GM12891 (cell line): ENCODE measurements at places on chromosomes 2 and 18.

DNA sequence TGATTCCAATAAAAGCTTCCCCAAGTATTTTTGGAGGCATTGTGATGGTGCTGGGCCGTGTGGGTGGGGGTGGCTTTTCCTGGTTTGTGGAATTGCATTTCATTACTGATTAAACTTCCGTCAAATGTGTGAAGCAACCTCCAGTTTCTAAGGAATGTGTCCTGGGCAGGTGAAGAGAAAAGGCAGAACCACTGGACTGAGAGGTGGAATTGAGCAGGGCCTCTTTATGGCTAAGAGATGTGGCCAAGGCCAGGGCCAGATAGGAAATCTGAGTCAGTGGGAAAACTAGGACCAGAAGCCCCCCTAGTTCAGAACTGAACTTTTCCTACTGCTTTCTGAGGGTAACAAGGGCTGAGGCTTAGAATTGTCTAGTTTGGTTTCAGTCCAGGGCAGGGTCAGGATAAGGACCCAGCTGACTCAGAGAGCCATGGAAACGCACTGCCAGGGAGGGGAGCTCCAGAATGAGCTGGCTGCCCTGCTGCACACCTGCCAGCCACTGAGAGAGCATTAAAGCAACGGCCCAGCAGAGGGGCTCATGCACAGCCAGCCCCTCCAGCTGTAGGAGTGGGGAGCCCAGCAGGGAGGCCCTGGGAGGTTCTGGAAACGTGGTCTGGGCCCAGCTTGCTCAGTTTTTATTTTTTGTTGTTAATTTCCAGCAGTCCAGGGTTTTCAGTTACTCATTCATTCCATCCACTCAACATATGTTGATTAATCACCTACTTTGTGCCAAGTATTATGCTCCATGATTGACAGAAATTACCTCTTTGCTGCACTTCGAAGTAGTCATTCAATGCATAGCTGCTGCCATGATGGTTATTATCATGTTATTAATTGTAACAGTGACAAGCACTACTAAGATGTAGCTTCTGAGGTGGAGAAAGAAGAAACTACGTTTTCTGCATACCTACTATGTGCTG, 156.1 kb downstream of the MSH2 start:
- no peak for DNase-seq

DNA sequence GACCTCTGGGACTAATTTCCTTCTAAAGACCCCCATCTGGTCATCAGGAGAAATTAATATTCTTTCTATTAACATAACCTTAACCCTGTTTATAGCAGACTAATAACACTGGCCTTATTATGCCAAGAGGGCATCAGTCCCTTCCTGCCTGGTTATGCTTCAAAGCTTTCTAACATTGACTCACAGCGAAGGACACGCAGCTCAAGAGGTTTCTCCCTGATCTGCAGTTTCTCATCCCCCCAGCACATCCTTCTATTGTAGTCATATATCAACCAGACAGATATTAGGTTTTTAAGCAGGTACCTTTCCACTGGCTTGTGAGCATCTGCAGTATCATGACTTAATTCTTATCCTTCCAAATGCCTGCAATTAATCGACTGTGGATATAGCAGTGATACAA, 100.0 kb upstream of the CXCR4 start:
- DNase-seq = no peak

DNA sequence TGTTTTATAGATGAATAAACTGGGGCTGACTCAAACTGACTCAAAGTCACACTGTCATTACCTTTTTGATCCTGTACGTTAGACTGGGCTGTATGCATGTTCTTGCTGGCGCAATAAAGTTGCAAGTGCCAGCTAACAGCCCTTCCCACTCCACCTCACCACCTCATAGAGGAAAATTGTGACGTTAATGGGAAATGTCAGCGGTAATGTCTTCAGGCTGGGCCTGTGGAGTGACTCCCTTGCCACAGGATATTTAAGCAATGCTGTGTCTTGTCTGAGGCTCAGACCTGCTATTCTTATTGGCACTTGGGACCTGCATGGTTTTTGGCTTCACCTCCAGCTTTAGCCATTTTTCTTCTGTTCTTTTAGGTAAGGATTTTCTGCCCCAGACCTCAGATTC, 25.2 kb upstream of the CASP10 start:
- DNase-seq = no peak

DNA sequence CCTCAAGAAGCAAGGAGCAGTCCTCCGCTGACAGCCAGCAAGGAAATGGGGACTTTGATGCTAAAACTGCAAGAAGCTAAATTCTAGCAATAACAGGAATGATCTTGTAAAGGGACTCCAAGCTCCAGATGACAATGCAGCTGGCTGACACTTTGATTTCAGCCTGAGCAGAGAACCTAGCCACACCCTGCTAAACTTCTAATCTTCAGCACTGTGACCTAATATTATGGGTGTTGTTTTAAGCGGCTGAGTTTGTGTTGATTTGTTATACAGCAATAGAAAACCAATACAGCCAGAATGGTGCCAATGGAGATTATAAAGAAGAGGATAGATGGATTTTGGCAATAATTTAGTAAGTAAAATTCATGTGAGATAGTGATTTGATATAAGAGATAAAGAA, 196.7 kb upstream of the SPHKAP start:
- DNase-seq = no peak

DNA sequence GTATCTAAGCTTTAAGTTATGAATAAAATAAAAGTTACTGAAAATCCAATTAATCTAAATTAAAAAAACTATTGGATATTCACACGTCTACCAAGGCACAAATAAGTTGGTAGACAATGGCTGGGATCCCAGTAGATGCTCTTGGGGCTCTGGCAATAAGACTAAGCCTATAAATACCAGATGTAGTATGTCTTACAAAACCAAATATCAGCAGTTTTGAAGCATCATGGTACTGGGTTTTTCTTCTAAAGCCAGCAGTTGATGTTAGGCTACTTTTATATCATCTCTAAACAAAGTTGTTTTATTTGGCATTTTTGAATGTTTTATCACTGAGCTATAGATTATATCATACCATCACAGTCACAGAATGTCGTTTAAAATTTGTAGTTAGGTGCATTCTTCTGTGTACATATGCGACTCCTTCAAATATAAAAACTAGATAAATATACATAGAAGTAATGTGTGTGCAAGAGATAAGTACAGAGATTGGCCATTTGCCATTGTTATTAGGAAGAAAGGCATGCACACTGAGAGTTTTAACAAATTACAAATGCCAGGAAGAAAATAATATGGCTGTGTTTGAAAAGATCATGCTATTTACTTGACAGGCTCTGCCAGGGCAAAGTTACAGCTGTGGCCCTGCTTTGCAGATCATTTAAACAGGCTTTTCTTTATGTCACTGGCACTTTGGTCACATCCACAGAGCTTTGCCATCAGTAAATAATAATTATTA, 21.6 kb upstream of the TMEM17 start:
- no peak for DNase-seq

- no peak for DNase-seq
These were observed 365.2 kb downstream of the ZNF521 start for GRCh38 chr18:24986666-24987302.

DNA sequence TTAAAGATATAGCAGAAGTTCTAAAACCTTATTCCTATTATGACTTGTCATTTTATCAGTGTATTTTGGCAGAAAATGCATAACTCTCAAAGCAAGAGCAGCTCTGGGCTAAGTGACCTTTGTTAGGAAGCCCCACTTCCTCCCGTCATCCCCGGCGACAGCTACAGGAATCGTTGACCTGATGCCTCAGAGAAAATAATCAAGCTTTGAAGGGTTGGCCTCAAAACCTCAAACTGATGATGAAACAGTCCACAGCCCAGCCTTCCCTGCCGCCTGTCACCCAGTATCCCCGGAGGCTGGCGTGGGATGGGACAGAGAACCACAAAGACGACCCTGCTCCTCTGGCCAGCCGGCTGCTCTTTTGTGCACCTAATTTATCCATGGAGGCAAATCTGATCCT, 65.3 kb downstream of the KCNF1 start:
- no peak for DNase-seq

- no peak for DNase-seq
These were observed 3.5 kb downstream of the CRIM1 start for GRCh38 chr2:36359067-36359466.

- no peak for DNase-seq
These were observed 161.6 kb upstream of the PKDCC start for GRCh38 chr2:41886145-41886664.

GRCh38 chr2:38653380-38653714, 12.6 kb upstream of the GALM start:
- DNase-seq = no peak

GRCh38 chr18:6557770-6558248, 143.1 kb upstream of the L3MBTL4 start:
- no peak for DNase-seq

GRCh38 chr2:174664084-174664759, 66.6 kb upstream of the WIPF1 start:
- DNase-seq = no peak

- no peak for DNase-seq
These were observed 71.7 kb downstream of the PIEZO2 start for GRCh38 chr18:11077548-11078187.
